Amygdala (tissue), 56 donors: ENCODE measurements at places on chromosomes 7 and 10.

DNA sequence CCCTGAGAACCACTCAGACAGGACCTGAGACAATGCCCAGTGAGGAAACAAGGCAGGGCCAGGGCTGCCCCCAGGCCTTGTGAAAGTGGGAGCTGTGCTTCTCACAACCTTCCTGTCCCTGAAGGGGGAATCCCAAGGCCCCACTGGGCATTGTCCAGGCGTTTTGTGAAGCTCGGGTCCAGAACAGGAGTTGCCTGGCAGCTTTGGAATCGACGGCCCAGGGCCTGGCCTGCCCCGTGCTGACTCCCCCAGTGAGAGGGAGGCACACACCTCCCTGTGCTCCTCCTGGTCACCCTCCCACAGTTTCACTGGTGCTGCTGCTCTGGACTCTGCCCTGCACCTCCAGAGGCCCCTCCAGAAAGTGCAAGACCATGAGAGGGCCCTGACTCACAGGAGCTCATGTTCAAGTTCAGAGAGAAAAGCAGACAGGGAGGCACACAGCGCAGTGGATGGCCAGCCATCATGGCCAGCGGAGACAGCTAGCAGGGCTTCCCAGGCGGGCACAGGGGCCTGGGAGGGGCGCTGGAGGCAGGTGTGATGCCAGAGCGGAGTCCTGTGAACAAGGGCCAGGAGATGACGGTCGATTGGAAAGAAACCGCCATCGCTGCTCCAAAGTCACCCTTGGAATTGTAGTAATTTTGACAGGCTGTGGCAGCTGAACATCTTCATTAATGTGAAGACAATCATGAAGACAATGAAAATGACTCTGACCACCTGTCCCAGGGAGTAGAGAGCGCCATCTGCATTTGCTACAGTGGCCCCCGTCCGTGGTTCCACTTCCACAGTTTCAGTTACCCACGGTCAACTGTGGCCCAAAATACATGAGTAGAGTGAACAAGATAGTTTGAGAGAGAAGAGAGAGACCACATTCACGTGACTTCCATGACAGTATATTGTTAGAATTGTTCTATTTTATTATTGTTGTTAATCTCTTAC lies 103.7 kb downstream of the MKI67 start:
- no peak for DNase-seq

GRCh38 chr7:24755541-24756407 lies 1.5 kb downstream of the GSDME start:
- DNase-seq, result no peak

DNA sequence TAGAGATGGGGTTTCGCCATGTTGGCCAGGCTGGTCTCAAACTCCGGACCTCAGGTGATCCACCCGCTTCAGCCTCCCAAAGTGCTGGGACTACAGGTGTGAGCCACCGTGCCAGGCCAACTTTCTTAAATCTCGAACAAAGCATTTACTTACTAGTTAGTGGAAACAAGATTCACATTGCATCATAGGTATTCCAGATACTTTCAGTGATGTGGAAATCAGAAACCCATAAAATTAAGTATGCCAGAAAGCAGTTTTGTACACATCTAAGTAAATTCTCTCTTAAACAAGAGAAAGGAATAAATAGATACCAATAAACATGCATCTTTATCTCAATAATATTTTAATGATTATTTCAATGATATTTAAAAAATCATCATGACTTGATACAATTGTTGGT lies 75.5 kb downstream of the DGKI start:
- no peak for DNase-seq

DNA sequence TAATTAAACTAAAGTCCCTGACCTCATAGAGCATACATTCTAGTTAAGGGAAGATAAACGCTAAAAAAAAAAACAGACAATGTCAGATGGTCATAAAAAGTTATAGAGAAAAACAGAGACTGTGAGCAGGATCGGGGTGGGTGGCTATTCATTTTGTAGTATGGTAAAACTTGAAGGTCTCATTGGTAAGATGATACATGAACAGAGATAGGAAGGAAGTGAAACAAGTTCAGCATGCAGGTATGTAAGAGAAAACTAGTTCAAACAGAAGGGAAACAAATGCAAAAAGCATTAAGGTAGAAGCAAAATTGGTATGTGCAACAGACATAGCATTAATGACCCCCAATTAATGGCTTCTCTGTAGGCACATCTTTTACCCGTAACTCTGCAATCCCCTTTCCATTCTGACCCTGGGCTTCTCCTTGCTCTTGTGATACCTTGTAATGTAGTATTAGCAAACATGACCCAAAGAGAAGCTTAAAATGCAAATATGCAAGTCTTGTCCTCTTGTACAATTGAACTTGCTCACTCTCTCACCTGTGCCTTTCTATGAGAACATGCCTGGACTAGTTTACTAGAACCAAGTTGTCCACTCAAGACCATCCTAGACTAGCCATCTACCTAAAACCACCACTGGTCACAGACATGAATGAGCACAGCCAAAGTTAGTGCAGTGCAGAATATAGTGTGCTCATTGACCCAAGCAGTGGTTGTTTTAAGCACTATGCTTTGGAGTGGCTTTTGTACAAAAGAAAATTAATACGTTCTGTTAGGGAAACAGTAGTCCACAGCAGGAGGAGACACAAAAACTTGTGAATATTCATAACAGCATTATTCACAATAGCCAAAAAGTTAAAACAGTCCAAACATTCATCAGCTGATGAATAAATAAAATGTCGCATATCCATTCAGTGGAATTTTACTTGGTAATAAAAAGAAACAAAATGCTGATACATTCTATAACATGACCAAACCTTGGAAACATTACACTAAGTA lies 57.0 kb downstream of the BRAF start:
- DNase-seq, result no peak

GRCh38 chr7:151078233-151079040 lies 2.2 kb downstream of the FASTK start:
- DNase-seq, result no peak

DNA sequence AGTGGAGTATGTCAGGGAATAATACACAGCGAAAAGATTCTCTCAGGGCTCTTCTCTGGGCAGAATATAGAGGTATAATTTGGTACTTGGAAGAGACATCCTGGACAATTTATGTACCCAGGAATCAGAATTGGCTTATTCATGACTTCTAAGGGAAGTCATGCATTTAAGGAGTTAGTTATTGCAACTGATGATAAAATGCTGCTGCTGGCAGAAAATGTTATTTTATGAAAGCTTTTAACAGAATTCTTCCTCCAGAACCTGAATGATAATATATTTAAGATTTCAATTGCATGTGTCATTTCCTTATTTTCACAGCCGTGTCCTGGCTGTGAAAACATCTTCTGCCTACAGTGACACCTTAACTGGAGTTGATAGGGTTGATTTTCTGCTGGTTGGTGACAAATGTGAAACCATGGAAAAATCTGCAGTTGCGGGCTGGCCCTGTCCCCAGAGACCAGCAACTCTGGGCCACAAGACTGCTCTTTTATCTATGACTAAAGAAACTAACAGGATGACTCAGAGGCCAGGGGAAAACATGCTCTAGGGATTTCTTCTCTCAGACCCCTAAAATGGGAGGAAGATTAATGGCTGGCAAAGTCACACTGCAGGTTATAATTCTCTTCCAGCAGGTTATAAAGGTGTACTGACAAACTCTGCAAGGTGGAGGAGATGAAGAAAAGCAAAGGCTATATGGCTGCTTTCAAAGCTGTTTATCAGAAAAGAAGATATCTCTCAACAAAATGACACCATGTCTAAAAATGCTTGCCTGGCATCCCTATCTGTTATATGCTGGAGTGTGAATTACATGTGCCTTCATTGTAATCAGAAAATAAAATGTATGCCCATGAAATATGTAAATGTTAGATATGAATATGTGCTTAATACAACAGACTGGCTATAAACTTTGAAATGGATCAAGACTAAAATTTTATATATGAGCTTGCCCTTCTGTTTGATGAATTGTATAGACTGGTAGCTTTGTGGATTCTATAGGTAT lies 12.1 kb upstream of the TRUB1 start:
- DNase-seq, result no peak

- no peak for DNase-seq
These were observed 22.4 kb upstream of the GDF10 start for GRCh38 chr10:47277352-47278151.

DNA sequence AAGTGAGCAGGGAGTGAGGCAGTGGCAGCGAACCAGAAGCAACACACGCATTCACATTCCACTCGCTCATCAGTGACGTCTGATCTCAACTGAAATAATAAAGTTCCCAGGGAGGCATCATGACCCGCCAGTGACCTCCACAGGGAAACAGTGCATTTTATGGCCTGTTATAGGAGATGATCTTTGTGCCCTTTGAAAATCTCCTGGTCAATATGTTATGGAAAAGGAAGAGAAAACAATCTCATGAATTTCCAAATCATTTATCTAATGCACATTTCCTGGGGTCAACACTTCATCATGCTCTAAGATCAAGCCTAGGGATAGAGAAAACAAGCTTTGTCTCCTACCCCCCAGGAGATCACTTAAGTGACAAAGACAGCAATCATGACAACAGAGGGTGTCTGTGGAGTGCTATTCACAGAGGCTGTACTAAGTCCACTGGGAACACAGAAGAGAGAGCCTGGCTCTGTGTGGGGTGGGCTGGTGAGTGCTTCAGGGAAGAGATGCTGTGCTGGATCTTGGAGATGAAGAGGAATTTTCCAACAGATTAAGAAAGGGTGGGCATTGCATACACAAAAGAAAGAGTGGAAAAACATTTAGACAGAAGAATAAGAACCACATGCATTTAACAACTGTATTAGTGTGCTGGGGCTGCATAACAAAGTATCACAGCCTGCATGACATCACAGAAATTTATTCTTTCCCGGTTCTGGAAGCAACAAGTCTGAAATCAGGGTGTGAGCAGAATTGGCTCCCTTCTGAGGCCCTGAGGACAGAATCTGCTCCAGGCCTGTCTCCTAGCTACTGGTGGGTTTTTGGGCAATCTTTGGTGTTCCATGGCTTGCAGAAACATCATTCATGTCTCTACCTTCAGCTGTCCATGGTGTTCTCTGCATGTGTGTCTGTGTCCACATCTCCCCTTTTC lies 613.9 kb upstream of the IGFBP3 start:
- DNase-seq, result no peak

GRCh38 chr7:122260336-122260735 lies 44.2 kb downstream of the FEZF1 start:
- DNase-seq, result no peak

- no peak for DNase-seq
These were observed 82.3 kb upstream of the ADRB1 start for GRCh38 chr10:113961182-113962031.

- DNase-seq, result no peak
These were observed 13.8 kb upstream of the HOXA2 start for GRCh38 chr7:27116031-27116961.

DNA sequence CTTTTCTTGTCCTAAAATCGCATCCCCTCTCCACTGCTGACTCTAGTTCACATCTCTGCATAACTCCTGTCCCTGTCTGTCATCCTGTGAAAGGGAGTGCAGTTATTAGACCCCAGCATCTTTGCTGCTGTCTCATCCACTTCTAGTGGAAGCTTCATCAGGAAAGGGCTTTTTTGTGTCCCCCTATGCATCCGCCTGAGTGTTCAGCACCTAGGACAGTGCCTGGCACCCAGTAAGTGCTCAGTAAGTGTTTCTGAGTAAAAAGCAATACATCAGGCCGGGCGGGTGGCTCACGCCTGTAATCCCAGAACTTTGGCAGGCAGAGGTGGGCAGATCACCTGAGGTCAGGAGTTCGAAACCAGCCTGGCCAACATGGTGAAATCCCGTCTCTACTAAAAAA lies 211.8 kb upstream of the FOXK1 start:
- DNase-seq, result no peak

DNA sequence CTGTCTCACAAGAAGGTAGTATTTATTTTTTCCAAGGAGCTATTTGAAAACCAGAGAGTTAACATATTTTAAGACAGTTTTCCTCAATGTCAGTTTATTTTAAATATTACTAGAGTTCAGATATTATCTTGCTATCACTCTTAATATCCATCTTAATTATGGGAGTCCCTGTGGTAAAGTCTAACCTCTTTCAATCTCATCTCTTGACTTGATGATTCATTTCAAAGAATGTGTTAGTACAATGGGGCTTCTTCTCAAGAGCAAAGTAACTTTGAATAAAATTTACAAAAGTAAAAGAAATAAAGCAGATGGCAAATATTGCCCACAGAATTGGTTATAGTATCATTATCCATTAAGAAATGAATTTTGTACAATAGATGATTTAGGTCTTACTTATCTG lies 731.1 kb upstream of the C7orf33 start:
- DNase-seq, result no peak

GRCh38 chr7:3310884-3311283 lies 9.8 kb downstream of the SDK1 start:
- DNase-seq, result no peak

- no peak for DNase-seq
These were observed 65.5 kb downstream of the TNS3 start for GRCh38 chr7:47516386-47516785.

GRCh38 chr7:150381785-150382122 lies 2.6 kb downstream of the ZNF775 start:
- DNase-seq, result no peak

DNA sequence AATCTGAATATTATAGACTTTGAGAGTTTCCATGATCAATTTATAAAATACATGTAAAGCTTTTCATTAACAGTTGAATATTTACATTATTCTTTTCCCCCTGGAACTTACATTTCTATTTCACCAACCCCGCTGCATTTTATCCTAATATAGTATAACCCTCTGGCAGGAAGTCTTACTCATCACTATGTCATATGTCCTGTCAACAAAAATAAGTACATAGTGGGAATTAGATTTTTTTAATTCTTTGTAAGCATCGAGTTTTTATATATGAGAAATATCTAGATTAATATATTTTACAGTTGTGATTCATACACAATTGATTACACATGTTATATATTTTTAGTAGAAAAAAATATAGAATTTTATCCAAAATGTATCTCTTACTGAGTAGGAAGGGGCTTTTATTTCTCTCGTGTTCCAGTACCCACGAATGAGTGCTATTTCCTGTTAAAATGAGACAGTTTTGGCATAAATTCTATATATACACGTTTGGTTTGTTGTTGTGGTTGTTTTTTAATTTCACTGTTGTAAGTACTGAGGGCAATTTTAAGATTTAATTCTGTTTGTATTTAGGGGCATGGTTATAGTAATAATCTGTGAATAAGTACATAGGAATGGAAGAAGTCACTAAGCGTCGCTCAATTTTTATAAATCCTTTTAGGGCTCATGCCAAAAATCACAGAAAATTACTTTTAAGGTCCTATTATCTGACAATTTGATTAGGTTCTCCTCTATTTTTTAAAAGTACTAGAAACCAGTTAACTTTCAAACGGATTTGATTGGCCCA lies 87.1 kb downstream of the HECW1 start:
- no peak for DNase-seq

GRCh38 chr10:62376071-62377025 lies 2.2 kb downstream of the ZNF365 start:
- no peak for DNase-seq

GRCh38 chr10:123380491-123381085 lies 226.4 kb downstream of the BUB3 start:
- no peak for DNase-seq

DNA sequence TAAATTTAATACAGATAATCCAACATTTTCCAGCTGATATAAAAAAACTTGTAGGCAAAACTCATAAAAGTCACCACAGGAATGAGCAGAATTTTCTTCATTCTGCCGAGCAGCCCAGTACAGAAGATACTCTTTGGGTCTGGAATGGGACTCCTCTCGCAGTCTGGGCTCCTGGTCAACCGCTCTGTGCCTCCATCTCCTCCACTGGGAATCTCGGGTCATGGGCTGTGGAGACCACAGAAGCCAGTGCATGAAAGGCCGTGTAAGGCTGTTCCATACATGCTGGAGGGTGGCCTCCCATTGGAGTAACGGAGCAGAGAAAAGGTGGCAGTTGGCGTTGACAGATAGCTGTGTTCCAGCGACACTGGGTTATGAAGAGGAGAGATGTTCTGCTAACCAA lies 616.4 kb upstream of the MGMT start:
- DNase-seq, result no peak

- DNase-seq, result no peak
These were observed 2.5 kb downstream of the LRCH4 start for GRCh38 chr7:100583132-100584053.
